Bone marrow (tissue), 2 donors: ENCODE measurements at places on chromosomes 3 and 15.

- no peak for DNase-seq
Measured at GRCh38 chr3:178810181-178810580, 261.4 kb downstream of the ZMAT3 start.

GRCh38 chr15:58535337-58535736 lies 103.5 kb downstream of the LIPC start:
- DNase-seq, result no peak

DNA sequence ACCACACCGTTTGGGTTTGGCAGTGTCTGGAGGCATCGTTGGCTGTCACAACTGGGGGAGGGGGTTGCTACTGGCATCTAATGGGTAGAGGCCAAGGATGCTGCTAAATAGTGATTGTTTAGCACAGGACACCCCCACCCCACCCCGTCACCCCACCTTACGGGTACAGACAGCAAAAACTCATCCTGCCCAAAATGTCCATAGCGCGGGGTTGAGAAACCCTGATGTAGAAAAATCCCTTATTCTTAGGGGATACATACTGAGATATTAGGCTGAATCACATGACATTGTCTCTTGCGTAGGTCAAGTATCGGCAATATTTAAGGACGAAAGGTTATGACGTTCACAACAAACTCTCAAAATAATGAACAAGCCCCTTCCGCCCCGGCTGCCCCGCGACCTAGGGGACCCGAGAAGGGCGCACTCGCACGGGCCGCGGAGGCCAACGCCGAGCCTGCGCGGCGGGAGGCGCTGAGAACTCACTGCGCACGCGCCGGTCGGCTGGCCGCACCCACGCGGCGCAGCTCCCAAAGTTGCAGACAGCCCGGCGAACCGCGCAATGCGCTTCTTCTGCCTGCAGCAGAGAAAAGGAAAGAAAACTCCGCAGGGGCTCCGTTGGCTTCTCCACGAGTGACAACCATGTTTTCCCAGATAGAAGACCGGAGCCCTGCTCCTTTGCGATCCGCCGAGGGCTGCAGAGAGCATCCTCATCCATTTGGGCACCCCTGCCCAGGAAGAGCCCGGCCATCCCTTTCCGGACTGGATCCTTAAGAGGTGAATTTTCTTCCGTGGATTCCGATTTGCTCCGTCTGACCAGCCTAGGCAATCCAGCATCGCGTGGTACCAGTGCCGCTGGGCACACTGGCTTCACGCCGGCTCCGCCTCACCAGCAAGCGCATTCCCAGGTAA lies 136.8 kb upstream of the CCDC54 start:
- DNase-seq, result peak; percentile 38

DNA sequence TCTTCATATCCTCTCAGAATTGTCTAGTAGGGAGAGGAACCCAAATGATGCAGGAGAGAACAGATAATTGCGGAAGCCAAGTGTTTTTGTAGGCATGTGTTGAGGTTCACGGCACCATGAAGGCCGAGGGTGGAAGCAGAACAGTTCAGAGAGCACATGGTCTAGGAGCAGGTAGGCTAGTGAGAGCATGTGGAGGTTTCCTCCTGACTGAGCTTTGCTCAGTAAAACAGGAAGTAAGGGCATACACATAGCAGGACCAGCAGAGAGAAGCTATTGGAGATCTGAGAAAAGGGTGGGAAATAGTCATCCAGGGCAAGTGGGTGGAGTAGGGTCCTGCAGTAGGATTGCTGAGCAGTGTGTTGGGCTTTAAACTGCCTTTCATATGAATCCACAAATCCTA lies 491.1 kb downstream of the FHIT start:
- no peak for DNase-seq

GRCh38 chr15:66157507-66157906 lies 96.0 kb downstream of the MEGF11 start:
- DNase-seq, result no peak

GRCh38 chr3:106827515-106828213 lies 549.6 kb upstream of the CCDC54 start:
- no peak for DNase-seq

DNA sequence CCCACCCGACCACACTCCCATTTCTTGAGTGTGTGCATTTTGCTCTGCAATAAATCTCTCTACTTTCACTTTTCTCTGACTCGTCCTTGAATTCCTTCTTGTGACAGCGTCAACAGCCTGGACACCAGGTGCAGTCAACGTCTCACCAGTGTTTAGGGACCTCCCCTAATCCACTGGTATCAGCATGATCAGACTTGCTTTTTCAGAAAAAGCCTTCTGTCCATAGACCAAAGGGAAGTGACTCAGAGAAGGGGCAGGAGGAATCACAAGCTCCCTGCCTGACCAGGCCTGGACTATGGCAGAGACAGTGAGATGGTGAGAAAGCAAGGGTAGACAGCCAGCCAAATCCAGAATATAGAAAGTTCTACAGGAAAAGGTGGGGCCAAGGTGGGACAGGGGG lies 15.5 kb downstream of the CCR5 start:
- DNase-seq, result peak; percentile 68

GRCh38 chr15:80587816-80588456 lies 107.2 kb upstream of the ABHD17C start:
- no peak for DNase-seq

DNA sequence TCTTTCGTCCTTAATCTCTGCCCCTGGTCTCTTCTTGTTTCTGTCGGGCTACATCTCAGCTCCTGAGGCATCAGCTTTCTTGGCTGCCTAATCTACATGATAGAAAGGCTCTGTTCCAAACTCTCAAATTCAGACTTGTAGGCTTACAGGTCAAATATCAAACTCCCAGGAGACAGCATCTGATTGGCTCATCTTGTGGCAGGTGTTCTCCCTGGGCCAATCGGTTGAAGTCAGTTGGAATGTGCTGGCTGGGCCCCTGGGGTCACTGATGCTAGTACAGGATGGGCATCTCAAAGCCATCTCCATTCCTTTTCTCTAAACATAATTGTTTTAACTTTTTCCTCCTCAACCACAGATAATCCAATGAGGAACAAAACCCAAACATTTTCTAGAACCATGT lies 198.7 kb downstream of the CNTN3 start:
- no peak for DNase-seq

DNA sequence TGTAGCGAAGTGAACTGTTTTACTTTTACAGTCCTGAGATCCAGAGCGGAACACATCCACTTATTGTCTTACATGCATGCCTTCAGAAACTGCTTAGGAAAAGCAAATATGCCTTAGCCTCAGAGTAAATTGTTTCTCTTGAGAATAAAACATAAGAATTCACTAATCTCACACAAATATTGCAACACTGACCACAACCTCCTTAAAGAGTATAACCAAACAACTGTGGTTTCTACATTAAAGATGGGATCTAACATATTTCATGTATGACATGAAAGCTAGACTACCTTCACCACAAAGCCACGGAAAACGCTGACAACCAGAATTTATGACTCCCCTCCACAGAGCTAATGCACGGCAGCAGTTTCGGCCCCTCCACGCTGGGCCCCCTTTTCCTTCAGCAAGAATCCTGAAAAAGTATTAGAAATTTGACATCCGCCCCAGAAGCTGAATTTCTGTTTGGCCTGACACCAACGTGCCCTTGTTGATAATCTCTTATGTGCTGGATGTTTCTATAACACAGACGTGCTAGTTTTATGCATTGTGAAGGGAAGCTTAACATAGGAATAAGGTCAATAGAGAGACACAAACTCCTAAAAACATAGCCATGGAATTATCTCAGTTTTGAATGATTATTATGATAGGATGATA lies 84.6 kb downstream of the GREM1 start:
- DNase-seq, result no peak
